ENCODE measurements at places on chromosomes 3 and 15.

GRCh38 chr3:35338186-35338585, 301.1 kb upstream of the ARPP21 start:
- no peak for DNase-seq

GRCh38 chr15:29057856-29058255, 172.1 kb downstream of the APBA2 start:
- DNase-seq: no peak

DNA sequence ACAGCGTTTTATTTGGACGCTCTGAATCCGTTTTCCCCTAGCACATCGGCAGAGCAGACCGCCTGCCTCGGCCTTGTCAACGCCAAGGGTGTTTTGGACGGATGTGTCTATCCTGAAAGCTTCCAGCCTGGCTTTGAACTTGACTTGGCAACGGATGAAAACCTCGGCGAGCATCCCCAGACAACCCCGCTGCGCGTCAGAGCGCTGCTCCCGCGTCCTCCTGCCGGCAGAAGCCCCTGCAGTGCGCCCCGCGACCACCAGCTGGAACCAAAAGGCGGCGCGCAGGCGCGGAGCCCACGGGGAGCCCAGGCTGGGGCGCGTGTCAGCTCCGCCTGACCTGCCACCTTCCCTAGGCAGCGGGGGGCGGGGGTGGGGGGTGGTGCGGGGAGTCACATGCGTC, 26.2 kb upstream of the ARL8B start:
- DNase-seq: no peak

DNA sequence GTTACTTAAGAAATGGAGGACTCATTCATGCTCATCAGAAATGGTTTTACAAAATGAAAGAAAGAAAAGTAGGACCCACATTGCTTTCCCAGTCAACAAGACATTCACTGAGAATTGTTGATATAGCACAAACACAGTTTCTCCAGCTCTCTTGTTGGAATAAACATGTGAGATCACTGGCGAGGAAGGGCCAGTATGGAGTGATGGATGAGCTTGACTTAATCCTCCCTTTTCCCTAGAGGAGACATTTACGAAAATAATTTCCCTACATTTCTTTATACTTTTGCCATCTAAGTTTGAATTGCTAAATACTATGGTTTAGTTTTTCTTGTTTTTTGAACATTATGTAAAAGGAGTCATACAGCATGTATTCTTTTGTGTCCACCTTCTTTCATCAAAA, 15.9 kb upstream of the UBE3A start:
- DNase-seq: no peak

DNA sequence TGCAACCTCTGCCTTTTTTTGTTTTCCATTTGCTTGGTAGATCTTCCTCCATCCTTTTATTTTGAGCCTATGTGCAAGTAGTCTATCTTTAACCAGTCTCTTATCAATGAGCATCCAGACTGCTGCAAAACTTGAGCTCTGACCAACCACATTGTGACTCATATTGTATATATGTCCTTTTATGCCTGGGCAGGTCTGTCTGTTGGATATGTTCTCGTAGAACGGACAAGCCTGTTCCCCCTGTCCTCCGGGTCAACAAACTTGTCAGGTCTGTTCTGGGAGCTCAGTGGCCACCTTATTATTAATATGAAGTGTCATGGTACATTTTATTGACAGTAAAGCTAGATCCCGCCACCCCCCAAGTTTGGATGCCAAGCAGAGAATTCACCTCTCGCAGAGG, 252.9 kb upstream of the ST8SIA2 start:
- DNase-seq: no peak

DNA sequence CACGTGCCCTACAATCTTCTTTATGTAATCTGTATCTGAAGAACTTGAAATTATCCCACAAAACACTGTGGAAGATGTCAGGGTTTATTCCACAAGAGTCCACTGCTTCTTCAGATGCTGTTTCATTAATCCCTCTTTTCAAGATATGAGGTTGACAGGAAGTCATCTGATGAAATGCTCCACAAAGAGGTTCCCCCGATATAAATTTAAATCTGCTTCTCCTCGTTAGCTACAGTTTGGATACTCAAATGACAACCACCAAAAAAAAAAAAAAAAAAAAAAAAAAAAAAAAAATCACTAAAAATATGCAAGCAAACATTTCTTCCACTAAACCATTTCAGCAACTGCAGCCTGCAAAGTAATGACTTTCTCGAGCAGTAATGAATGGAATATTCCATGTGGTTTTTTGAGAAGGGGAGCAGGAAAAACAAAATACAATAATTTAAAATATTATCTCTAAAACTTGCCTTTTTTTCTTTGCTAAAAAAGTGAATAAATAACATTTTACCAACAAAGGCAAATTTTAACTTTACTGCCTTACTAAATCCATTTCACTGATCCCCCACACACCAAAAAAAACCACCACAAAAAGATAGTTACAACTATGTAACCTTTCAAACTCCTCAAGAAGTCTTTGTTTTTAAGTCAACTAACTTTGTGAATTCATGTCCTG, 37.8 kb downstream of the DLG1 start:
- no peak for DNase-seq

DNA sequence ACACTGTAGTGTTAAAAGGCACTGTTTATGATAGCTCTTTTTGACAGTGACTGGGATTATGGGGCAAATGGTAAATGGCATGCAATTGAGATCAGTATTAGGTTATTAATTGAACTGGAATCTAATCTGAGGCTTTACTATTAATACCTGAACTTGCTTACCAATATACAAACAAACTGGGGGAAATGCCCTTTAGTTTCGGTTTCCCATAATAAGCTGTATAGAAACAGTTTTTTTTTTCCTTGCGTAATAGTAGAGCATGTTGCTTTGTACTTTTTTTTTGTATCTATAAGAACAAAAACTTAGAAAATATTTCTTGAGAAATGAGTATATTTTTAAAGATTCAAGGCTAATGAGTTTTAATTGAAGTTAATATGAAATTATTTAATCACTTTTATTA, 95.0 kb downstream of the FNDC3B start:
- peak; percentile 56 for DNase-seq

- no peak for DNase-seq
These were observed 99.0 kb upstream of the KCNMB2 start for GRCh38 chr3:178437236-178437635.

DNA sequence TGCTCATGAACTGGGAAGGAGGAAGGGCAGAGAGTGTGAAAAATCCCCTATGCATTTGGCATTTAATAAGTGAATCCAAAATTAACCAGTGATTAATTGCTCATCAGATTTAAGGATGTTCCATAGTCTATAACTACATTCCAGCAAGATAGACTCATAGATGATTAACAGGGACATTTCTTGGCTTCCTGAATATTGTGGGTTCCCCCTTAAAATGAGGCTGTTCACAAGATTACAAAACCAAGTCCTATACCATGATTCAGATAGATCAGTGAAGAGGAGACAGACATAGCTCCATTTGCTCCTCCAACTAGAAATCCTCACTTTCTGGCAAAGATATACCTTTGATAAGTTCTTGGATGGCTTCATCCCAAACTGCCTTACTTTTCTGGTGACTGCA, 15.4 kb downstream of the RASGRP1 start:
- DNase-seq: no peak

DNA sequence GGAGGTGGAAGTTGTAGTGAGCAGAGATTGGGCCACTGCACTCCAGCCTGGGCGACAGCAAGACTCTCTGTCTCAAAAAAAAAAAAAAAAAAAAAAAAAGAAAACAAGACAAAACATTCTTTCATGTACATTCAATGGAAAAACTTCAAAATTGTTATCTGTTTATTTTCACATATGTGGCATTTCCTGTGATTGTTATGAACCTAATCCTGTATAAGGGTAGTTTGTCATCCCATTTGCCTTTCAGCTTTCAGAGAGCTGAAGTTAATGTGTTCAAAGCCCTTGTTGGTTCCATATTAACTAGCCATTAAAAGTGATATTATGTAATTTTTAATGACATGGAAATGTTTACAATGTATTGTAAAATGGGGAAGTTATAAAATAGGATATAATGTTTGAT, 17.3 kb upstream of the NCK1 start:
- DNase-seq: no peak

DNA sequence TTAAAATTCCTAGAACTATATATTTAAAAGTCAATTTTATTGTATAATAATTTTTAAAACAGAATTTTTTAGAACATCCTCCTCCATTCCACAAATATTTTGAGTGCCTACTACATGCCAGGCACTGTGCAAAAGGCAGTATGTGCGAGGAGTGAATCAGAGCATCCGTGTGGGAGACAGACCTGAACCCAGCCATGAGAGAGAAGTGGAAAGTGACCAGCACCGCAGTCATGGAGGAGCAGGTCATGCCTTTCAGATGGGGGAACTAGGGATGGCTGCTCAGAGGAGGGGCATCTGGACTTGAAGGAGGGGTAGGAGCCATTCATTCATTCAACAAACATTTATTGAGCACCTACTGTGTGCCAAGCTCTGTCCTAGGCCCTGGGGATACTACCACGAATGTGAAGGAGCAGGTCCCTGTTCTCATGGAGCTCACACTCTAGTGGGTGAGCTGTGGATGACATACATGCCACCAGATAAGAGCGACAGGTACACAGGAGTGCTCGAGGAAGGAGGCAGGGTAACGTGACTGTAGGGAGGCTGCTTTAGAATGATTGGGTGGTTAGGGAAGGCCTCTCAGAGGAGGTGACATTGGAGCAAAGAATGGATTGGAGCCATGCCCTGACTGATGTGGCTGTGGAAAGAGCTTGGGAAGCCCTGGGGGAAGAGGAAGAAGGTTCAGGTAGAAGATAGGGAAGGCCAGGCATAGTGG, 3.1 kb upstream of the CHRNA3 start:
- DNase-seq: no peak

Data from T-helper 2 cell (primary cell).